Stimulated activated effector memory CD8-positive, alpha-beta T cell treated with anti-CD3 and anti-CD28 coated beads, Interleukin-12 subunit alpha, Interleukin-12 subunit beta, amount 100 ng/mL, for 72 hours (primary cell): ENCODE measurements at places on chromosomes 4 and X.

GRCh38 chr4:25527034-25527433 lies 128.6 kb upstream of the SLC34A2 start:
- no peak for DNase-seq

DNA sequence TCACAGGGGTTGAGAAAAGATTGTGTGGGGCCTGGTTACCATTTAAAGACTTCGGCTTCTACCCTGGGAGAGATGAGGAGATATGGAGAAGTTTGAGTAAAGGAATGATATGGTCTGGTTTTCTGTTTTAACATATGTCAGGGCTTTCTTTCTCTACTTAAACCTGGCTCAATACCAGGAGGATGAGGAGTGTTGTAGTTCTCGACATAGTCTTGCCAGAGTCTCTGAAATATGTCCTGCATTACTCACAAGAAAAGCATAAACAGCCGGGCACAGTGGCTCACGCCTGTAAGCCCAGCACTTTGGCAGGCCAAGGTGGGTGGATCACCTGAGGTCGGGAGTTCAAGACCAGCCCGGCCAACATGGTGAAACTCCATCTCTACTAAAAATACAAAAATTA lies 16.4 kb upstream of the ACE2 start:
- DNase-seq, result no peak

DNA sequence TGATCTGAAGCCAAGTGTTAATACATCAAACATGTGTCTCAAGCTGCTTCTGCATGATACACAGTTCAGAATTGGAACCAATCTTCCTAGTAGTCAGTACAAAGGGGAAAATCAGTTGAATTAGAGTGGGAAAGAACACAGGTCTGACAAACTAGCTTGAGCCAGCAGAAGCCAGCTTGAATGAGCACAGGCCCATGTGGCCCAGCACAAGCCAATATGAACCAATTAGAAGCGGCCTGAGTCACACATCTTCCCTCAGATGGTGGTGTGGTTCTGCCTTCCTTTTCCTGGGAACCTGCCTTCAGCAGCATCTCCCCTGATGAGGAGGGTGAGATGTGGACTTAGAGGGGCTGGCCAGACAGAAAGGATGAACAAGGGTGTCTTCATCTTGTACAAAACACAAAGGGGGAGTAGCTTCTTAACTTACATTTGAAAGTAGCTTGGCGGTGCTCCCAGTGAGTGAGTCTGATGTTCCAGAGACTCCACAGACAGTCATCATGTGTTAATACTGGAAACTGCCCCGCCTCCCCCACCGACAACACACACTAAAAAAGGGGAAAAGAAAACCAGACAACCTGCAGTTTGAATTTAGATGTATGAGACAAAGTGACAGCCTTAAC lies 72.0 kb downstream of the FRMPD4 start:
- DNase-seq, result no peak

- DNase-seq, result no peak
Measured at GRCh38 chr4:11605597-11605996, 176.9 kb upstream of the HS3ST1 start.

DNA sequence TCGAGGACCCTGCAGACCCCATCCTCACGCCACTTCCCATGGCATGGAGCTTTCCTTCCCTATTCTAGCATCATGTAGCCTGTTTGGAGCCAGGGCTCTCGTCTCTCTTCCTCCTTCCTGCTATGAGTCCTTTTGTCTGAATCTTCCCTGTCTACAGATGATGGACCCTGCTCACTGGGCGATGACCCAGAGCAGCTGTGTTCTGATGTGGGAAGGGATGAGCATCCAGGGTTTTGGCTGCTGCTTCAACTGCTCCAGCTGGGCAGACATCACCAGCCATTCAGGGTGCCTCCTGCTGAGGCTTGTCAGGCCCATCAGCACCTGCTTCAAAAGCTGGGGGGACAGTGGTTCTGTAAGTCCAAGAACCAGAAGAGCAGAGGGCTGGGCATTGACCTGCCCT lies 3.2 kb upstream of the CCKAR start:
- no peak for DNase-seq

DNA sequence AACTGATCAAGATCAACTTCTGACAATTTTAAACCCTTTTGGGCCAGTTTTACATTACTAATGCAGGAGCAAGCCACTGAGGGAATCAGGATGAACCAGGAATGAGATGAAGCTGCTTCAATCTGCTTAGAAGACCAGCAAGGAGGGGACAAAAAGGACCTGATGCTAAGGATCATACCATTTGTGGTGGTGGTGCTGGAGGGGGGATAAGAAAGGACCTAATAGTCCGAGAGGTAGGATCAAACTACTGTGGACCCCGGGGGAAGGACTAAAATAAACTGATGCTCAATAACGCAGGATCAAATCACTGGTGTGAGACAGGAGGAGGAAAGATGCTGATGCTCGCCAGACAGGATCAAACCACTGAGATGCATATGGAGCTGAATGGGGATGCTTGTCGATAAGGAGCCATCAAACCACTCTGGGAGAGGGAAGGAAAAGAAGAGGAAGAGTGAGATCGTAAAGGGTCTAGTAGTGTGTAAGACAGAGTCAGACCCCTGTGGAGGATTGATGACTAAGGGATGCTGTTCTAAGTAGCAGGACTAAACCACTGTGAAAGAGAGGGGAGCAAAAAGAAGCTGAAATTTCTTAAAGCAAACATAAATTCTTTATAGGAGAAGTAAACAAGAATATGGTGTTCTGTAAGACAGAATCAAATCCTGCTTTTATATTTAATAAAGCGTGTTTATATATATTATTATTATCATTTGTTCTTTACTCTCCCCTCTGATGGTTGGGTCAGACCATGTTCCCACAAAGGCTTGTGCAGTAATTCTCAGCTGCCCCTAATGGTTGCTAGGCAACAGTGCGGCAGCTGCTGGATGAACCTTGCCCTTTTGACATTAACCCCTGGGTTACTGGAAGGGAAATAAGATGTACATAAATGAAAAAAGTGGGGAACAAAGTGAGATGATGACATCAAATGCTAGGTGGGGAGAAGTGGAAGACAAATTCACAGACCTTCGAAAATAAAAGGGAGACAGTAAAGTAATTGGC lies 432.5 kb upstream of the FGF16 start:
- DNase-seq, result no peak

DNA sequence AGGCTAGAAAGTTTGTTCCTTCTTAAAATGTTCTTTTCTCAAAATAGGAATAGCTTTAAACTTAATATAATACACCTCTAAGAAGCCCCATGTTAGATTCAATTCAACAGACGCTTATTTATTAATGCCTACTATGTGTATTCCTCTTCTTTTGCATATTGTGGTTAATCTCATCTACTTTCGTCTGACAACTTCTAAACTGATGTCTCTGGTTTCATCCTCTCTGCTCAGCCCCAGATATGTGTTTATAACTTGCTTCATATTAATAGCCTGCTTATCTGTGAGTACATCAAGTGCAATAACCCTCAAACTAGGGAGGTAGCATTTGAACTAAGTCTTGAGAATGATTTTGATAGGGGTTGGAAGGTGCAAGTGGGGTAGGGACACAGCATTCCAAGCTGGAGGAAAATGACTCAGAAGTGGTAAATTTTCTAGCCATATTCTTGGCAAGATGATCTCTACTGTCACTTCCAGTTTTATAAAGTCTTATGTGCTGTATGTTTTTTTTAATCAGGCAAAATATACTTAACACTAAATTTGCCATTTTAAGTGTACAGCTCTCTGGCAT lies 37.0 kb downstream of the STK26 start:
- no peak for DNase-seq

DNA sequence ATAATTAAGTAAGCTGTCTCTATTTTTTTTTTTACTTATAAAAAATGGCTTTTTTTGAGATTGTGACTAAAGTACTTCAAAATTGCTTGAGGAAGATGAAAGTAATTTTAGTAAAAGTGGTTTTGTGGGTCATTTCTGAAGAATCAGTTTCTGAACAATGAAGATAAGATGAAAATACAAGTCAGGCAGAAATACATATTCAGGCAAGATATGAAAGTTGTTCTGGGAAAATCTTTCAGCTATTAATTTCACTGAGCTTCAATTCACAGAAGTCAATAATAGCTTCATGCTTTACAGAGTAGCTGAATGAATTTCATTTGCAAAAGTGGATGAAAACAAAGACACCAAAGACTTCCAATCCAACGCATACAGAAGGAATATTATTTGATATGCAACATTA lies 305.2 kb upstream of the ARSJ start:
- DNase-seq, result no peak

DNA sequence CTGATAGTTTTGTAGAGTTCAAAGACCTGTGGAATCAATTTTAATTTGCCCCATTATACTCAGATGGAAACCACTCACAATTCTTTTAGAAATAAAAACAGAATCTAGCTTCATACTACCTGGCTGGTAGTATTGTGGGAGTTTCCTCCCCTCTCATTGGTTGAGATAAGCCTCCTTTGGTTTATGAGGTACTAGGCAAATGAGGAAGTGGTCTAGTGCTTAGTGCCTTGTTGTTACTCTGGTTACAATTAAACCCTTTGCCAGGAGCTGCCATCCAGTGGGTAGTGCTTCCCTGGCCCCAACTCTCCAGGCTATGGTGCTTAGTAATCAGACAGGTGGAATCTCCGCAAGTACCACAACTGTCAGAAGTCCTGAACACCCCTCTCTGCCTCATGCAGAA lies 118.3 kb downstream of the CDKL5 start:
- no peak for DNase-seq

GRCh38 chr4:123301923-123302322 lies 94.7 kb upstream of the SPRY1 start:
- no peak for DNase-seq

DNA sequence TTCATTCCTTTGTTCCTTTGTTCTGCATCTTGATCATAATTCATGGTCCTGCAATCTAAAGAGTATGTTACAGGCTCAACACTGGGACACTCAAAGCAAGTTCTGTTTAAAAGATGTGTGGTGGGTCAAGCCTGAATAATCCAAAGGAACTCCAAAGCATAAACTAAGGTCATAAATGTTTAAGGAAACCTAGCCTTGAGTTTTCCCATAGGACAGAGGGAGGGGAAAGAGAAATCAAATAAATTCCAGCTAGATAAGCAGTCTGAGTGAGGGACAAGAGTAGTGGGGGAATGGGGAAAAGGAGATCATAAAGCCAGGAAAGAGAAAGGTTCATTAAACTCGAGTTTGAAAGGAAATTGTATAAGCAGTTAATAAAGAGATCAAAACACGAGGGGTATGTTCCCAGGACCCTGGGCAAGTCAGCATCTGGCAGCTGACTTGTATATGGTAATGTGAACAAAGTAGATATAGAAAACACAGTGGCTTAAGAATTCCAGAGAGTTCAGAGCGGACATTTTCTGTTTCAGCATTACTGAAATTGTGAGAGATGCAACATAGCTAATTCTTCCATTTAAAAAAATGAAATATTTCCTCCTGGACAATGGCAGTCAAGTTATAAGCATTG lies 125.8 kb upstream of the EDNRA start:
- no peak for DNase-seq

- no peak for DNase-seq
Measured at GRCh38 chrX:45775468-45775867, 574.8 kb upstream of the DIPK2B start.

GRCh38 chr4:67470871-67471270 lies 74.4 kb downstream of the CENPC start:
- no peak for DNase-seq

GRCh38 chrX:112704187-112704586 lies 24.4 kb upstream of the LHFPL1 start:
- DNase-seq, result no peak

DNA sequence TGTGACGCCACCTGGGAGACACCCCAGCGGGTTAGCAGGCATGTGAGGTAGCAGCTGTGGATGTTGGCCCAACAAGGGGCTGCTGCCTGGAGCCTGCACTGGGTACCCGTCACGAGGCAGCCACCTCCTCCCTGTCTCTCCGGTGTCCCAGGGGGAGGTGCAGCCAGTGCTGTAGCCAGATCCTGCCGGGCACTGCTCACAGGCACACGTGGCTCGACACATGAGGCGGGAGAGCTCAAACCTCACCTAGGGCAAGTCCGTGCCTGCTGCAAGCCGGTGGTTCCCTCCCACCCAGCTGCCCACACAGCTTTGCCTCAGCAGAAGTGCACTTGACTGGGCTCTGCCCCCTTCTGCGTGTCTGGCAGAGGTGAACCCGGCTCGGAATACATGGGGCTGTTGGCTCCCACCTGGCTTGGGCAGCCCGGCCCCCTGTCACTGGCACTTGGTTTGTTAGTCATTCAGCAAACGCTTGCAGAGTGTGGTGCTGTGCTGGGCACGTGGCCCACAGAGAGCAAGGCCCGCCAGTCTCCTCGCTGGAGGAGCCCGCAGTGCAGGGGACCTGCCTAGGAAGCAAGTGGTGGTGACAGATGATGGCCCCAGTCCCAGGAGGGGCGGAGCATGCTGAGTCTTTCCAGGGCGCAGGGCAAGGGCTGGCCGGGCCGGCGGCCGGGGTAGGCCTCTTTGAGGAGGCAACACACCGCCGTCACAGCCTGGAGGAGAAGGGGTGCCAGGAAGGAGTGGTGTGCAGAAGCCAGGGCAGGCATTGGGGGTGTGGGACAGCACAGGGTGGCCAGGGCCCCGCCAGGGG lies 10.1 kb upstream of the SH3TC1 start:
- DNase-seq, result no peak

DNA sequence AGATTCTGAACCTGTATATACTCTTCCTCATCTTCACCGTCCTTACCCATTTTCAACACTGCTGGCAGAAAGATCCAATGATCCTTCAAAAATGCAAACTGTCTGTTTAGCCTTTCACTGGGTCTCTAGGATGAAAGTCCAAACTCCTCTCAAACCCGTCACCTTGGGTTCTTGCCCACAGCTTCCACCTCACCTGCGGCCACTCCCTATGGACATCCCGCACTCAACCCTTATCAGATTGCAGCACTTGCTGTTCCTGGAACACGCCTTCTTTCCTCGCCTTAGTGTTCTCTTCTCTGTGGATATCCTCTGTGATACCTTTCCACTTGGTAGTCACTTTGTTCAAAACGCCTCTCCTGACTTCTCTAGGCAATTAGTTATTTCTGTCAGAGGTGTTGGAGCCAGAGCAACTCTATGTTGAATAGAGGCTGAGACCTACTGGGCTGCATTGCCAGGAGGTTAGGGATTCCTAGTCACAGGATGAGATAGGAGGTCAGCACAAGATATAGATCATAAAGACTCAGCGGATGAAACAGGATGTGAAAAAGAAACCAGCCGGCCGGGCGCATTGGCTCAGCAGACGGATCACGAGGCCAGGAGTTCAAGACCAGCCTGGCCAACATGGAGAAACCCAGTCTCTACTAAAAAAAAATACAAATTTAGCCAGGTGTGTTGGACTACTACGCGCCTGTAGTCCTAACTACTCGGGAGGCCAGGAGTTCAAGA lies 4.2 kb upstream of the NOCT start:
- no peak for DNase-seq

GRCh38 chr4:159267869-159268285 lies 165.0 kb downstream of the RAPGEF2 start:
- no peak for DNase-seq

GRCh38 chr4:176614793-176615192 lies 177.9 kb downstream of the VEGFC start:
- no peak for DNase-seq
